ENCODE measurements at places on chromosomes 13 and 19.

GRCh38 chr19:18278521-18279265 is 2.7 kb downstream of the JUND start:
- DNase-seq: no peak

- peak; percentile 12 for DNase-seq
These were observed 62.3 kb downstream of the ITGBL1 start for GRCh38 chr13:101514695-101515275.

- no peak for DNase-seq
These were observed 48.7 kb upstream of the GAS6 start for GRCh38 chr13:113912596-113912995.

- DNase-seq: no peak
These were observed 186.6 kb upstream of the TSHZ3 start for GRCh38 chr19:31535691-31536460.

DNA sequence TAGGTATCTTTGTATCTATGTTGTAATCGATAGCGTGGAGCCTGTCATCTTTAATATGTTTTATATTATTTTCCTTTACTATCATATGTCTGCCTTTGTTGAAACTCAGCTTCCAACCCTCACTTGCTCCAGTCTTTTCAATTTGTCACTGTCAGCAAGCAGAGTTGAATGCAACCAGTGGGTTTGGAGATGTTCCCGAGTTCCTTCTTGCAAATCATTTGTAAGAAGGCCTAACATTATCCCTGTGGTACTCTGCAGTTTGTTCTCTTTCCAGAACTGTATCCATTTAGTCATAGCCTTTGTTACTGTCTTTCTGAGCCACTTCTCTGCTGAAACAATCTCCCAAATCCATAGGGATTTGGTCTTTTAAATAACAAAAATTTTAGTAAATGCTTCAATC is 41.8 kb downstream of the RNASEH2B start:
- DNase-seq: no peak

DNA sequence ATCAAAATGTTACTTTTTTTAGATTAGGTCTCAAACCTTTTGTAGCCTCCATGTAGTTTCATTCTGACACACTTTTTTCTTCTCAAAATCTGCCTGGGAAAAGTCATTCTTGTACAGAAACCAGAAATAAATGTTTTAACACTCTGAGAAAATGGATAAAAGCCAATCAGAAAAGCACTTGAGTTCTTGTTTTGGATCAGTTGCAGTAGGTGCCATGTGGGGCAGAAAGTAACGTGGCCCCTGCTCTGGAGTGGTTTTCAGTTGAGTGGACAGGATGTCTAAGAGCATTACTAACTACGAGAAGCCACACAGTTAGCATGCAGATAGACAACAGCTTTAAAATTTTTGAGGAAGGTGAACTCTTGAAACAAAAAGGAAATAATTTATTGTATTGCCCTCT is 19.1 kb downstream of the GPR183 start:
- no peak for DNase-seq

DNA sequence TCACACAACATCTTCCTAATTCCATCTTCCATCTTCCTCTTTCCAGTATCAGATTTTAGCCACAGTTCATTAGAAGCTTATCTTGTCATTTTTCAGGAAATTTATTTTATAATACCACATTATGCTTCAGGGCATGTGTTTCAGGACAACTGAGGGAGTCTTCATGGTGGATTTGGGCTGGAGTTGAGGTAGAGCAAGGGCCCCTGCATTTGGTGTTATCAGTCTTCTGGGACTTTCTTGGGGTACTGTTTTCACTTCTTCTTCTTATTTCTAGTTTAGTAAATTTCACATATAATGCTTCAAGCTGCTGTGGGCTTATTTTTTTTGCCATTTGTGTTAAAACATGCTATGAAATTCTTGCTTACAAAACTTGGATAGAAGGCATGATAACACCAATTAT is 188.7 kb downstream of the LHFPL6 start:
- no peak for DNase-seq

DNA sequence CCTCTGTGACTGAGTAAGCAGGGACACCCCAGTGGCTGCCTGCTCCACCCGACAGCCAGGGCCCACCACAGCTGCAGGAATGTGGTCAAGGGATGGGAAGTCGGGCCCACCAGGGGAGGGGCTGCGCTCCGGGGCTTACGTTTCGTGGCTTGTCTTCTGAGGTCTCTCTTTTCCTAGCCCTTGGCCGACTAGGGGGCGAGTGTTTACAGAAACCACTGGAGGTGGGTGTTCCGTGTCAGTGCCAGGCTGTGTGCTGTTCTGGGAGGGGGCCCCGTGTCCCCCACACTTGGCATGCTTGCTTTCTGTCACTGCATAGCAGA is 4.5 kb downstream of the ADAT3 start:
- DNase-seq: no peak

DNA sequence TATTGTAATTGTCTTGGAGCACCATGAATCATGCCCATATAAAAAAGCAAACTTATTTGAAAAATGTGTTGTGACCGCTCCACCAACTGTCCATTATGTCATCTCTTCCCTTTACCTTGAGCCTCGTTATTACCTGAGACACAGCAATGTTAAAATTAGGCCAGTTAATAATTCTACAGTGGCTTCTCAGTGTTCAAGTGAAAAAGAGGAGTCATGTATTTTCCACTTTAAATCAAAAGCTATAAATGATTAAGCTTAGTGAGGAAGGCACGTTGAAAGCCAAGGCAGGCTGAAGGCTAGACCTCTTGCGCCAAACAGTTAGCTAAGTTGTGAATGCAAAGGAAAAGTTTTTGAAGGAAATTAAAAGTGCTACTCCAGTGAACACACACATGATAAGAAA is 210.5 kb downstream of the GPC6 start:
- DNase-seq: no peak

GRCh38 chr19:17778251-17778967 is 16.5 kb upstream of the B3GNT3 start:
- DNase-seq: peak; percentile 72

GRCh38 chr13:40061466-40062450 is 406.3 kb downstream of the COG6 start:
- no peak for DNase-seq

DNA sequence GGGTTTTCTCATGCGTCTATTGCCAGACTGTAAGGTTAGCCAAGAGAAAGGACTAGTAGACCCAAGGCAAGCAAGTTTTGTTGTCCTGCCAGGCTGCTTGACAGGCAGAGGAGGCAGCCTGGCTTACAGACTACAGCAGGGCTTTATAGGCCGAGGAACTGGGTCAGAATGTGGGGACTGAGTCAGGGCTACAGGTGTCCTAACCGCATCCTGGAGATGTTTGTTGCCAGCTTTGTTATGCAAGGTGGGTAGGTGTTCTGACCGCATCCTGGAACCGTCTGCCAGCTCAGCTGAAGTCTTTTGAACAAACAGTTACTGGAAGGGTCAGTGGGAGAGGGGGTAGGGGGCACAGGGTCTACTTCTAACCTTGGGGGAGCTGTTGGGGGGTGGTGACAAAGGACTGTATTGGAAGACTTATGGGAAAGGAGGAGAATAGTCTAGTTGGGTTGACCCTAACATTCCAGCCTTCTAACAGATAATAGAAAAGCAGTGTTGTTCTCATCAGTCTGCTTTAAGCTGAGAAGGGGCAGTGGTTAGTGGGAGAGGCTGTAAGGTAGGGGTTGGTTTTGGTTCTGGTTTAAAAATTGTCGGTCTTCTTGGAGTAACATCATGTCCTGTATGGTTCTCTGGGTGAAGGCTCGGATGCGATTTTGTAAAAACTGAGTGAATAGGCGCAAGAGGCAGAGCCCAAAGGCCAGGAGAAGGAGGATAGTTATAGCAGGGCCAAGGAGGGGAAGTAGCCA is 913.8 kb upstream of the SLITRK5 start:
- DNase-seq: no peak

- no peak for DNase-seq
These were observed 406.8 kb downstream of the MYO16 start for GRCh38 chr13:109036078-109036780.

GRCh38 chr13:45696610-45697226 is 5.4 kb upstream of the CBY2 start:
- no peak for DNase-seq
